Left cardiac atrium (tissue), 4 donors: ENCODE measurements at places on chromosomes 4 and X. TPM values are rescaled to one million over a fixed set of nuclear protein-coding genes. Genes with fewer than 3 reads are reported as not detected.

- no peak for DNase-seq
These were observed 52.7 kb upstream of the ZCCHC13 start for GRCh38 chrX:74251006-74251930.

DNA sequence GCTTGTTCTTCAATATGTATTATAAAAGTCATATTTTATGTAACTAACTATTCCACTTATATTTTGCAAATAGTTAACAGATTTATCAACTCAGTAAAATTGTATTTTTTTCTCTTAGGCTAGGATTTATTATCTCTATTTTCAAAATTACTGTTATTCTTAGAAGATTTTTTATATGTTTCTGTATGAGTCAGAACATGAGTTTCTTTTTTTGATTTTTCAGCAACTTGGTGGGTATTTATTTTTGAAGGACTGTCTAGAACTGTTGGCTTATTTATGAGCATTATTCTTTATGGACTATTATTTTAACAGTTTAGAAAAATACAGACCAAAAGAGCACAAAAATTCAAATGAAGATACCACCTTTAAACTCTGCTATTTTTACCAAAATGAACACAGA is 6.8 kb downstream of the AIMP1 start:
- no peak for DNase-seq

DNA sequence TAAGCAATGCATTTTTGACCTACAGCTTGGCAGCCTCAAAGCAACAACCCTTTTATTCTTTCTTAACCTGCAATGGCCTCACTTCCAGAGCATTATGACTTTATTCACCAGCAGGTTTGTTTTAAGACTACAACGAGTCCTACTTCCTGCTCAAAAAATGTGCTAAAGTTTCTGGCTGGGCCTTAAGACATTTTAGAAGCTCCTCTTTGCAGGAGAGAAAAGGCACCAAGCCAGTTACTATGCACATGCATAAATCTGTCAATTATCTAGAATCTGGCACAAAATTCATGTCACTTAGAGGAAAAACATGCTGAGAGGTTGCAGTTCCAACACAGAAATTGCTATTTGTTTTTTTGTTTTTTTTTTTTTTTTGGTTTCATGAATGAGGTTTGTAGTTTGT is 223.0 kb upstream of the EPHA5 start:
- no peak for DNase-seq

Gene GLOD5
- total RNA-seq, result not detected

Gene OTC
- 0.58 TPM for total RNA-seq

DNA sequence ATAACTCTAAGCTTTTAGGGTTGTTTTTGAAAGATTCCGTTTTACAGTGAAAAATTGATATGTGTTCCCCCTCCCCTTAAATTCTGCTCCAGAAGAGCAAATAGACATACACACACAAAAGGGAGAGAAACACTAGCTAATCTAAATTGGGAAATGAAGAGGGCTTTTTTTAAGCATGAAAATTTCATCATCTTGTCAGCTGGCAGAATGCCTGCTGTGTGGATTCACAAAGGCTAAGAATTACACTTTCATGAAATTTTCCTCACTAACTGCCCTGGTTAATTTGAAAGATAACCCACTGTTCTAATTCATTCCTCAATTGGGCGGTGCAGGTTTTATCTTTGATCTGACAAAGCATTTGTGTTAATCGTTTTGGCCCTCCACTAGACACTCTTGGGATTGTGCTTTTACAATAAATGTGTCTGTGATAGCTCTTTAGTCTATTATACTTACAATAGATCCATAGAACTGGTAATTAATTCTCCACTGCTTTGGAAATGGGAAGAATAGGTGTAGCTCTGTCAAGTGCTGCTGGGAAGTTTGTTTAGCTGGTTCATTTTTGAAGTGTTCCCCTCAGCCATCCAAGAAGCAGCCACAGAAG is 152.9 kb downstream of the POLA1 start:
- DNase-seq, result peak; percentile 29

- no peak for DNase-seq
These were observed 4.5 kb upstream of the GBA3 start for GRCh38 chr4:22688236-22688635.

- no peak for DNase-seq
These were observed 16.8 kb downstream of the KDM6A start for GRCh38 chrX:44889824-44890223.

Gene GYPA
- not detected for total RNA-seq

DNA sequence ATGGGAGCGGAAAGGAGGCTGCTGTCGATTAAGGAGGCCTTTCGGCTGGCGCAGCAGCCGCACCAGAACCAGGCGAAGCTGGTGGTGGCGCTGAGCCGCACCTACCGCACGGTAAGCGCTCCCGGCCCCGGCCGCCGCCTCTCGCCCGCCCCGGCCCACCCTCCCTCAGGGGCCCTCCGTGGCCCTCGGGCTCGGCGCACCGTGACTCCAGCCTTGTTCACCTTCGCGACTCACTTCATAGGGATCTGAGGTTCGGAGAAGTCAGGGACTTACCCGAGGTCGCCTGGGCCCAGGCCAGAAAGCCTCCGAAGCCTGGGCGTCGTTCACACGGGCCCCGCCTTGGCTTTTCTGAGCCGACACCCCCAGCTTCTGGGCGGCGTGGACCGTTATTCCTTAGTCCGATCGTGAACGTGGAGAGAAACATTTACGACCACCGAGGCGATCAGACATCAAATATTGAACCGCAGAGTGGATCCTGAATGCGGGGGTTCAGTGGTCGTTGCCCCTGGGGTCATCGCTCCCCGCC is 362 bp downstream of the NCAPG start:
- peak; percentile 26 for DNase-seq

DNA sequence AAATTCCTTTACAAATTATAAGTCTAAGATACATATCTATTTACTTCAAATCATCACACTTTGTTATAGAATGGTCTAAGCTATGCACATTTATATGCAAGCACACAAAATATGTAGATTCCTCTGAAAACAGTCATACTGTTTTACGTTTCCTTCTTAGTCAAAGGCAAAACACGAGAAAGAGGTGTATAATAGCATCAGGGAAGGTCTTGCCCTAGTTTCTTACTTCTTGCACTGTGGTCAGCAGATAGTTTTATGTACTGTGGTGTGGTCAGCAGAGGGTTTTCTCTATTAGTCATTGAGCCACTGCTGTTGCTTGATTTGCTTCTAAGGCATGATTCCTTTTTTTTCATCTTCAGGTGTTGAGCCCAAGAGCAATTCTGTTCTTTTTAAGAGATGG is 117.7 kb downstream of the ADAM29 start:
- no peak for DNase-seq

GRCh38 chr4:96262057-96262456 is 422.2 kb downstream of the PDHA2 start:
- DNase-seq, result no peak
